Hepatocyte (in vitro differentiated cells): ENCODE measurements at places on chromosomes 4 and X. TPM values are rescaled to one million over a fixed set of nuclear protein-coding genes. Genes with fewer than 3 reads are reported as not detected.

DNA sequence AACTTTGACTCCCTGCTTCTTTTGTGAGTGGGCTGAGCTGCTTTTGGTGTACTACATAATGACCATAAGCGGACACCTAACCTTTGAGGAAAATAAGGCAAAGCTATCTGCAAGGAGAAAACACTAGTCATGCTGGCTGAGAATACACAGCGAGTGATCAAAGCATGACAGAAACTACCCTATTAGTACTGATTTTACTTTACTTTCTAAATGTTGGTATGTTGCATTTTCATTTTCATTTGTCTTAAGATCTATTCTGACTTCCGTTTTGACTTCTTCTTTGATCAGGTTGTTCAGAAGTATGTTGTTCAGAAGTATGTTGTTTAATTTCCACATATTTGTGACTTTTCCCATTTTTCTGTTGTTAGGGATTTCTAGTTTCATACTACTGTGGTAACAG, 361.1 kb downstream of the TRAM1L1 start:
- no peak for DNase-seq

DNA sequence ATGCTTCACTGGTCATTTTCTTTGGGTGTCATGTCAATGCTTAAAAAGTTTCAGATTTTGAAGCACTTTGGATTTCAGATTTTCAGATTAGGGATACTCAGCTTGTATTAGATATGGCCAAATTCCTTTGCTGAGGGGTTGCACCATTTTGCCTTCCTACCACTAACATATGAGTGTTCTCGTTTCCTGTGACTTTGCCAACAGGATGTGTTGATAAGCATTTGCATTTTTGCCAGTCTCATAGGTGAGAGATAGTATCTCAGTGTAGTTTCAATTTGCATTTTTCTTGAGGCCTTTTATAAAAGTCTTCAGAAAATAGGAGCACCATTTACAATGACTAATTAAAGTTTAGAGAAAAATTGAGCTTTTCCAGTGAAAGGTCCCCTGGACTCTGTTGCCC, 71.6 kb upstream of the CLCN4 start:
- DNase-seq: no peak

DNA sequence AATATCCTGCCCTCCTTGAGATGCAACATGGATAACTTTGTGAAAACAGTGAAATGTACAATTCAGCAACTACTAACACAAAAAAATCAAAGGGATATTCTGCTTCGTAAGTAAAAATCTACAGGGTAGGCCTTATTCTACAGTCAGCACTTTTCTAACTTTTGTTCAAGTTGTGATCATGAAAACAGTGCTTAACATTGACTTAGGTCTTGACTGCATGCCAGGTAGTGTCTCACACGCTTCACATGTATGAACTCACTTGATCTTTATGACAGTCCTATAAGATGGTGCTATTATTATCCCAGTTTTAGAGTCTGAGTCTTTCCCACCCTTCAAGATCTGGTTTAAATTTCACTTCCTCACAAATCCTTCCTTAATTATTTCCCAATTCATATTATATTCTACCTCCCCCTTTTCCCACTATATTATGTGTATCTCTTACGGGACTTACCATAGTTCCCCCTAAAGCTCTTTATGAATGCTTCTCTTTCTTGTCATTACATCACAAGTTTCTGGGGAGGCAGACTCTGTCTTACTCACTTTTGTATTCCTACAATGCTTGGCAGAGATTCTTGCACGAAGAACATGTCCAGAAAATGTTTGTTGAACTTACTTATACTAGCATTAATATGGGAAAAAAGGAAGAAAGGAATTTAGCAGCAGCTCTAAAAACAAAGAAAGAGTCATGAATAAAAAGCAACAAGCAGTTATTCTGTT, 179.8 kb downstream of the SCFD2 start:
- DNase-seq: no peak

DNA sequence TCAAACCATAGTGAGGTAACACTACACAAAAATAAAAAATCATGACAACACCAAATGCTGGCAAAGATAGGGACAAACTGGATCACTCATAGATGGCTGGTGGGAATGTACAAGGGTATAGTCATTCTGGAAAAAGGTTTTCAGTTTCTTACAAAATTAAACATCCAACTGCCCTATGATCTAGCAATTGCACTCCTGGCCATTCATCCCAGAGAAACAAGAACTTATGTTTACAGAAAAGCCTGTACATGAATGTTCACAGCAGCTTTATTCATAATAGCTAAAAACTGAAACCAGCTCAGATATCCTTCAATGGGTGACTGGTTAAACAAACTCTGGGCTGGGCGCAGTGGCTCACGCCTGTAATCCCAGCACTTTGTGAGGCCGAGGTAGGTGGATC, 43.3 kb downstream of the NYX start:
- DNase-seq: no peak

DNA sequence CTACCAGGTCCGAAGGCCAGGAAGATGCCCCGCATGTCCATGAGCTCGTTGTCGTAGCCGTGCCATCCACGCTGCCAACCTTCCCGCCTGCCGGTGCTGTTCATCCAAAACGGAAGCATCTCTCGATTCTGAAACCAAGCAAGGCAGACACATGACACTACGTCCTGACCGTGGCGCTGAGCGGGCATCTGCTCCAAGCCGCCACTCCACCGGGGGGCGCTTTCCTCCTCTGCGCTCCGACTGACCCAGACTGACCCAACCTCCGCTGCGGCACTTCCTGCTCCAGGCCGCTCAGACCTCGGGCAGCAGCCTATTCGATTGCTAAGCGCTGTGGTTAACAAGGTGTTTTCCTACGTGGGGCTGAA, 120.5 kb downstream of the ENPP6 start:
- no peak for DNase-seq

DNA sequence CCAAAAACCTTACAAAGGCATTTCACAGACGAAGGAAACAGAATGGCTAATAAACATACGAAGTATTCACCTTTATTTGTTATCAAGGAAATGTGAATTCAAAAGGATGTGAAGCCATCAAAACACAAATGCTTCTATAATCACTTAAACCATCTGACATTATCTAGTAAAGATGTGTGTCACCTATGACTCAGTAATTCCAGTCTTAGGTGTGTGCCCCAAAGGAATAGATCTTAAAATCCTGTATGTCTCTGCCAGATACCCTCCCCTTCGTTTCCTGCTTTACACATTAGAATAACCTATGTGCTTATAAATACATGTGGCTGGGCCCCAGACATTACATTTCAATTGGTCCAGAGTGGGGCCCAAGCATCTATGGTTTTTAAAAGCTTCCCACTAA, 41.8 kb upstream of the CEP135 start:
- no peak for DNase-seq

DNA sequence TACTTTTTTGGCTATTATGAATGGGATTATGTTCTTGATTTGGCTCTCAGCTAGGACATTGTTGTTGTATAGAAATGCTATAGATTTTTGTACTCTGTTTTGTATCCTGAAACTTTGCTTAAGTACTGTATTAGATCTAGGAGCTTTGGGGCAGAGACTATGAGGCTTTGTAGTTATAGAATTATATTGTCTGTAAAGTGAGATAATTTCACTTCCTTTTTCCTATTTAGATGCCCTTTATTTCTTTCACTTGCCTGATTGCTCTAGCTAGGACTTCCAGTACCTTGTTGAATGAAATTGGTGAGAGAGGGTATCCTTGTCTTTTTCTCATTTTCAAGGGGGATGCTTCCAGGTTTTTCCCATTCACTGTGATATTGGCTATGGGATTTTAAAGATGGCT, 28.1 kb downstream of the ADAM29 start:
- no peak for DNase-seq

DNA sequence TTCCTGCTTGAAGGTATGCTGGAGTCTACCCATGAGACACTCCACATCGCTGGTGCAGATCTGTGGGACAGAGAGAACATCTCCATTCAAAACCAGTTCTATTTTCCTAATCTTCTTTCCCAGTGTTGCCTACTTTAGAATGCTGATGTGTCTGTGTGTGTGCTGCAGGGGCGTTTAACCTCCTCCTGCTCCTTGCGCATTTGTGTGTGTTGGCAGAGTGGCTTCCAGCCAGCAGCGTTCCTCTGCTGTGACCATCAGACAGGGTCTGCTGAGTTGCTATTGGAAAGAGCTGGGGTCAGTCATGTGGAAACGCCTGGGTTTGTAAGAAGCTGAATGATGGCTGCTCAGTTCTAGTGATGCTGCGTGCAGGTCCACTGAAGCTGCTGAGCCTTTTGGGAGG, 223.6 kb downstream of the RBMX2 start:
- no peak for DNase-seq

The AMOT gene
- 52.1 and 53.0 TPM in 2 replicates for polyA plus RNA-seq

The MAP3K15 gene
- polyA plus RNA-seq: 0.21 and 0.48 TPM in 2 replicates

DNA sequence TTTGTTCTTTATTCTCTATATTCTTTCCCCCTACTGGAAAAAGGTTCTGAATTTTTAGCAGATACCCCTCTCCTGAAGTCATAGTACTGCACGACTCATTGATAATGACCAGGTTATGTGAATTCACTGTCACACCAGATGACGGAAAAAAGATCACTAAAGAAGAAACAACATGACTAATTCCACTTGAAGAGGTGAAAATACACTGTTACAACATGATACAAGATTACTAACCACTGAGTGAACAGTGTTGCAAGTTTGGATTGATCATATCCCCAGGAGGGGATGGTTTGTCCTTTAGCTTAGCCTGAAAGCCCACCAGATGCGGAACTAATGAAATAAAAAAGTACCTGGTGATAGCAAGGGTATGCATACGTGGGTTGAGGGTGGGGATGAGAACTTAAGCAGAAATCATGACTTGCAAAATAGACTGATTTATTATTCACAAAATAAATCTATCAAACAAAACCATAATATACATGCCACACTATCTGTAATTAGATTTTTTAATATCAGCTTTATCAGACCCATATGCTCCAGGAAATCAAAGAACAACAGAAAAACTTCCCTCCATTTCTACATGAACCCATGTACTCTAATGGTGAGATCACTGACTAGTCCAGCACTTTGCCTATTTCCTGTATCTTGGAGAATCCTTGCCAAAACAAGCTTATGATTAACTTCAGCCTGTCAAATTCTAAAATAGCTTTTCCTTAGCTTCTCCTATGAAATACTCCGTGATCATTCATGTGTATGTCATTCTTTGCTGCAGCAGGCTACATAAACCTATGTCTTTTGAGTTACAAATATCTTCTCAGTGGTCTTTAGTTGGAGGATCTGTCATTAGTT, 257.4 kb upstream of the AGA start:
- DNase-seq: no peak

DNA sequence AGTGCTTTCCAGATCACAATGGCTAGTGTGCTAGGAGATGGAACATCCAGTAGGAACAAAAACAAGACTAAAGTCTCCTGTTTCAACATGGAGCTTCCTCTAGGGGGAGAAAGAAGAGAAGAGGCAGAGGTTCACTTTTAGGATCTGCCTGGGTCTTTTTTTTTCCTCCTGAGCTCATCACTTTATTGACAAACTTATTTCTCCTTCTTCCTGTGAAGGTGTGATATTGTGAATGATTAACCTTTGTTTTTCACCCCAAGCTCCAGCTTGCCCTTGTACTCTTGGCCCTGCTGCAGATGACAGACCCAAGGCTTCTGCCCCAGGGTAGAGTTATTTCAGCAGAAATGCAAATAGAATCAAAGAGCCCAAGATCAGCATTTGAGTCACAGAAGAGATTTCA, 13.5 kb downstream of the PAGE4 start:
- no peak for DNase-seq

GRCh38 chr4:25969374-25970155, 55.5 kb downstream of the SMIM20 start:
- DNase-seq: no peak

The FAM149A gene
- polyA plus RNA-seq: 3.7 and 6.9 TPM in 2 replicates

DNA sequence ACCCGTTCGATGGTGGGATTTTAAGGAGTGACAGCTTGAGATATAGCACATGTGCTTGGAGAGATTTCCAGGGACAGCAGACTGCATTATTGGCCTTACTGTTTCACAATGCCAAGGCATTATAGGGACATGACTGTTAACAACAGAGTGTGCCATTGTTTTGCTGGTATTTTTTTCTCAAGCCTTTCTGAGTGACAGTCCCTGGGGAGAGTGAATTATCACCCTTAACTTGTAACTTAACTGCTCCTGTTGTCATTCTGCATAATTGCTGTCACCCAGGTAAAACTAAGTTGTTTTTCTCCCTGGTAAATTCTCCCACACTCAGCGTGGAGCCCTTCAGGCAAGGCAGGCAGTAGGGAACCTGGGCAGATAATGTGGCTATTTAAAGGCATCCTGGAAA, 989.2 kb upstream of the LCORL start:
- DNase-seq: no peak

The YIPF7 gene
- not detected in 2 replicates for polyA plus RNA-seq

The NWD2 gene
- not detected in 2 replicates for polyA plus RNA-seq

The RBM10 gene
- 29.2 and 35.9 TPM in 2 replicates for polyA plus RNA-seq

The PABPC1L2B gene
- polyA plus RNA-seq: not detected in 2 replicates

- DNase-seq: no peak
Observed at GRCh38 chr4:88189418-88189738, 30.9 kb upstream of the ABCG2 start.

DNA sequence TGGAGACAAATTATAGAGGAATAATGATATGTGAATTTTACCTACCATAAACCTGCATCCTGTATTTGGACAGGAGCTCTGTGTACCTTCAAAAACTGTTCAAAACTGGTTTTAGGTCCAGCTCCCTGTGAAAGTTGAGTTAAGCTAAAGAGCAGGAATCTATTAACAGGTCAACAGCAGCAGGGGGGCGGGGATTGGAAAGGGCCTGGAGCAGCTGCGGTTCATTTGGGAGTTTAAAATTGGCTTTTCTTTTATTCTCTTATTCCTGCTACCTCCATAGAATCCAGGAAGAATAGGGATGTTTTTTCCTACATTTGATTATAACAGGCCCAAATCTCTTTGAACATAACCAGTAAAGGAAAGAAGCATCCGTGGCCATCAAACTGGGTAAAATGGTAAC, 23.8 kb downstream of the SHROOM3 start:
- DNase-seq: no peak

- no peak for DNase-seq
Observed at GRCh38 chr4:127771535-127772275, 10.4 kb upstream of the HSPA4L start.

- DNase-seq: no peak
Observed at GRCh38 chr4:87461281-87461700, 38.9 kb downstream of the NUDT9 start.

DNA sequence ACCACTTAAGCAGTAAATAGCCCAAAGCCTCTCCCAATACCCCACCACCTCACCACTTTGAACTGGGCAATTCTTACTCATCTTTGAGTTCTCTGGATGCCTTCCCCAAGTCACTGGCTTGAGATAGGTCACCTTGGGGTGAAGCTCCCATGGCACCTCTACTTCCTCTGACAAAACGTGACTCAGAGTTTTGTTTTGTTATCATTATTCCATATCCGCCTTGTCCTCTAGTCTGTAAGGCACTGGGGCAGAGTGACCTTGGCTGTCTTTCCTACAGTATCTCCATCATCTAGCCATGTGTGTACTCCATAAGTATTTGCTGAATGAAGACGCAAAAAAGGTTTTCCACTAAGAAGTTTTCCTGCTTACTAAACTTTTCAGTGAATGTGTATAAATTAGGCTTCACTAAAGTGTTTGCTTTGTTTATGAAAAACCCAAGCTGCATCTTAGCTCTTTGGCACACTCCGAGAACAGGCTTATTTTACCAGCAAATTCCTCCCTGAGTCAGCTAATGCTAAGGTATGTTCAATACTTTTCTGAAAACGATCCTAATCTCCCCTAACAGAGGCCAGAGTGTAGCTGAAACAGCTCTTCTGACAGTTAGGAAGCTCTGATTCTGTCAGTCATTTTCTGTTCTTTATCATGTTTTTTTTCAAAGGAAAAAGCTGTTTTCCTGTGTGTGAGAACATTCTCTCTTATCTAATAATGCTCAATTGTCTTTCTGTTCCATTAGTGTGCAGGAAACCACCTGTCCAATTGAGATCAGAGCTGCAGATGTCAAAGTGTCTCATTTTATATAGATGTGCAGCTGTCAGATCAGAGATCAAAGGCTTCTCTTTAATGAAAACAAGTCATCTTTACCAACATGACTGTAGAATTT, 30.2 kb upstream of the TSPAN5 start:
- no peak for DNase-seq
